ENCODE measurements at places on chromosomes 7 and 10. TPM values are rescaled to one million over a fixed set of nuclear protein-coding genes. Genes with fewer than 3 reads are reported as not detected.
A peak's percentile ranks its signal among the peaks of the same experiment; 100 is the strongest.

The CLRN3 gene
- 22.5 TPM for polyA plus RNA-seq

The ADO gene
- 31.6 TPM for polyA plus RNA-seq

The C10orf90 gene
- polyA plus RNA-seq = 0.45 TPM

DNA sequence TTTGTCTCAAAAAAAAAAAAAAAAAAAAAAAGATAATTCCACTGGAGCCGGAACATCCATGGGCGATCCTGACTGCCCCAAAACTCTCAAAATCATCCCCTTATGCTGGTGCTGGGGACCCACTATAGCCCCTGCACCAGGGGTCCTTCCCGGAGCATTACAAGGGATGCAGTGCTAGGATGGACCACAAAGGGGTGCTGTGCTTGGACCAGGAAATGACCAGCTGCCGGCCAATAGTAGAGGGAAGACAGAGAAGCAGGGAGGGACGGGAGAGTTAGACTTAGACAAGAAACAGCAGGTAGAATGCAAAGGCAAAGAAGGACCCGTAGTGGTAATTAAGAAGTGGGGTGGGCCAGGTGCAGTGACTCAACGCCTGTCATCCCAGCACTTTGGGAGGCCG, 40.5 kb downstream of the RCC1L start:
- no peak for DNase-seq

- no peak for DNase-seq
Measured at GRCh38 chr7:4670791-4671190, 11.3 kb upstream of the FOXK1 start.

GRCh38 chr10:127462643-127463295, 86.3 kb upstream of the NPS start:
- DNase-seq = no peak

DNA sequence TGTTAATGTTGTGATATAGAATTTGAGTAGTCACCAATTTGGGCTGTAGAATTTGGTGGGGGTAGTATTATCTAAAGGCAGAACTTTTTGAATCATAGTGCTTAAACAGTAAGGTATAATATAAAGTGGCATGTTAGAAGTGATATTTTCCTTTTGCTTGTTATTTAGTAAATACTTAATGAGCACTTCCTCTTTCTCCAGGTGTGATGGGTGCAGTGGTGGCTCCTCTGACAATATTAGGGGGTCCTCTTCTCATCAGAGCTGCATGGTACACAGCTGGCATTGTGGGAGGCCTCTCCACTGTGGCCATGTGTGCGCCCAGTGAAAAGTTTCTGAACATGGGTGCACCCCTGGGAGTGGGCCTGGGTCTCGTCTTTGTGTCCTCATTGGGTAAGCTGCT, 10.5 kb downstream of the GHITM start:
- no peak for DNase-seq

DNA sequence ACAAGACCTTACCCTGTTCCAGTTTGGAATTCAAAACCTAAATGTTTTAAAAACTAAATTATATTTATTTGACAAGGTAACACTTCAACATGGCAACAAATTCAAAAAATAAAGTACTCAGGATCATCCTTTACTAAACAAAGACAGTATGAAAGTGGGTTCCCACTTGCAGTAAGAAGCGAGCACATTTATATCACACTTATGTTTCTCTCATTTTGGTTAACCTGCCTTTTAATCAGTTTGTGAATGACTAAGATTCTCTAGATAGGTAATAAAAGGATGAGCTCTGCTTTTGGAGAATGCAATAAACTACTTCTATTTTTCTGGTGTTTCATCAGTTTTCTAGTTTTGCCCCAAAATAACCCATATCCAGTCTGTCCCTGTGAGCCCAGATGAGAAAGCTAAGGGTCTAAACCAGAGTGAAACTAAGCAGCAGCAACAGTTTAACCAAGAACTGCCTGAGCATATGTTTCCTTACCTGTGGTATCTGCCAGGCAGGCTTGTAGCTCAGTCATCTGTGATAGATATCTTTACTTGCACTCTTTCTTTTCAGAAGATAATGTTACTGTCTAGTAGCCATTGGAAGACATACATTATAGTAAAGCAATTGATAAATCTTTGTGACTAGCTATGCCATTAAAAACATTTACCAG, 64.1 kb downstream of the ABLIM1 start:
- DNase-seq = no peak

DNA sequence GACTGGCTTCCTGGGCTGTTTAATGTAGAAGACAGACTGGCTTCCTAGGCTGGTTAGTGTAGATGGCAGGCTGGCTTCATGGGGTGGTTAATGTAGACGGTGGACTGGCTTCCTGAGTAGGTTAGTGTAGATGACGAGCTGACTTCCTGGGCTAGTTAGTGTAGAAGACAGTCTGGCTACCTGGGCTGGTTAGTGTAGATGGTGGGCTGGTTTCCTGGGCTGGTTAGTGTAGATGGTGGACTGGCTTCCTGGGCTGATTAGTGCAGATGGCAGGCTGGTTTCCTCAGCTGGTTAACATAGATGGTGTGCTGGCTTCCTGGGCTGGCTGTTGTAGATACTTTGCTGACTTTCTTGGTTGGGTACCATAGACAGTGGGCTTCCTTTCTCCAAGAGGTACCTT, 122.9 kb upstream of the PPP2R2D start:
- DNase-seq = no peak

GRCh38 chr10:98246911-98247805, 20.8 kb downstream of the LOXL4 start:
- DNase-seq = peak; percentile 82

DNA sequence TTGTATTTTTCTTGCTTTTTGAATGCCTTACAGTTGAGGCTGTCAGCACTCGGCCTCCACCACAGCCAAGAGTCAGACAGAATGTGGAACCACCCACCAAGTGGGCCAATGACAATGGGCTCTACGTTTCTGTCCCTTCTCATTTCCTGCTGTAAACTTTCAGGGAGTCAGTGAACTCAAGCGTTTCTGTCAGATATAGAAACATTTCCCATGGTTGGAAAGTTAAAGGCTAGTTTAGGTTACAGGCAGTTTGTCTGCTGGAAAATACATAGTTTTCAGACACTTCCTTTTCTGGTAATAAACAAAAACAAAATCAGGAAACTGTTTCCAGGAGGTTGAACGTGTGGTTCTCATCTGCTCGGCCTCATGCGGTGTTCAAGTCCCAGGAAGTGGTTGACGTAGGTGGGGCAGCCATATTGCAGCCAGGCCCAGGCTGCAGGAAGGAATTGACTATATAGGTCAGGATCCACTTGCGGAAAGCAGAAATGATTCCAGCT, 245.1 kb downstream of the CAMK1D start:
- DNase-seq = no peak

Data from left kidney (tissue), 8 donors.